Neuronal stem cell (in vitro differentiated cells): ENCODE measurements at places on chromosomes 7 and 10.

DNA sequence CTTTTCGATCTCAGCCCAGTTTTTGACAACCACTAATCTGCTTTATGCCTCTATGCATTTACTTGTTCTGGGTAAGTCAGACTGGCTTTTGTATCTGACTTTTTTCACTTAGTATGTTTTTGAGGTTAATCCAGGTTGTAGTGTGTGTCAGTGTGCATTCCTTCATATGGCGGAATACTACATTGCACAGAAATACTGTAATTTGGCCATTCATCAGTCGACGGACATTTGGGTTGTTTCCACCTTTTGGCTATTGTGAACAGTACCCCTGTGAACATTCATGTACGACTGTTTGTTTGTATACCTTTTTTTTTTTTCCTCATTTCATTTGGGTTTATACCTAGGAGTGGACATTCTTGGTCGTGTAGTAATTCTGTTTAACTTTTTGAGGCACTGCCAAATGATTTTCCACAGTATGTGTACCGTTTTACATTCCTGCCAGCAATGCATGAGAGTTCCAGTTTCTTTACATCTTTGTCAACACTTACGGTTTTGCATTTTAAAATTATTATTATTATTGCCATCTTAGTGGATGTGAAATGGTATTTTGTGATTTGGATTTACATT lies 57.4 kb downstream of the MKLN1 start:
- H3K4me1 ChIP-seq, result no peaks in the 10 kb centered on the region
- no peaks in the 10 kb centered on the region for H3K27me3 ChIP-seq
- no peak for DNase-seq
- no peaks in the 10 kb centered on the region for H3K36me3 ChIP-seq

- H3K4me3 ChIP-seq, result peak overlapping the region; percentile 92
- H3K36me3 ChIP-seq, result peaks cover 10% of the 10 kb centered on the region
- H3K27me3 ChIP-seq, result no peaks in the 10 kb centered on the region
- H3K27ac ChIP-seq, result no peak overlapping the region
Measured at GRCh38 chr10:72353965-72354355, 759 bp downstream of the DNAJB12 start.

DNA sequence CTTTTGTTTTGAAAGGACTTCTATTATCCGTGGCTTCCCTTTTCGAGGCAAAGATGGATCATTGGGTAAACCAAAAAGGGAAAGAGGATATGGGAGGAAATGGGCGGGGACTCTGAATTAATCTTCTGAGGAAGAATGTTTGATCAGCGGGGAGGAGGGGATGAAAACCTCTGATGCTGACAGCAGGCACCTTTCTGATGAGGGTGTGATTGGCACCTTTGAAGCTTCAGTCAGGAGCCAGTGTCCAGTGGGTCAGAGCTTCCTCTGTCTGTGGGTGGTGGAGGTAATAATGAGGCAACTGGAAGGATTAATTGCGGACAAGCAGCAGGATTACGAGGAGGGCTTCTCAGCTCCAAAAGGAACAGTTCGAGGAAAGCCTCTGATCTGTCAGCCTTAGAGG lies 877.6 kb downstream of the LRMDA start:
- no peaks in the 10 kb centered on the region for H3K36me3 ChIP-seq
- DNase-seq, result no peak
- H3K27me3 ChIP-seq, result no peaks in the 10 kb centered on the region
- H3K27ac ChIP-seq, result no peak overlapping the region
- H3K4me3 ChIP-seq, result no peak overlapping the region

- no peak overlapping the region for H3K4me3 ChIP-seq
- no peaks in the 10 kb centered on the region for H3K4me1 ChIP-seq
- H3K27me3 ChIP-seq, result no peaks in the 10 kb centered on the region
- no peak for DNase-seq
- H3K36me3 ChIP-seq, result no peaks in the 10 kb centered on the region
- no peak overlapping the region for H3K27ac ChIP-seq
Measured at GRCh38 chr7:52320610-52321009, 714.8 kb upstream of the POM121L12 start.

GRCh38 chr7:108358553-108358952 lies 97.7 kb downstream of the NRCAM start:
- no peaks in the 10 kb centered on the region for H3K4me1 ChIP-seq
- peaks cover 3% of the 10 kb centered on the region for H3K36me3 ChIP-seq
- no peaks in the 10 kb centered on the region for H3K27me3 ChIP-seq

- no peaks in the 10 kb centered on the region for H3K27me3 ChIP-seq
- H3K27ac ChIP-seq, result peak overlapping the region; percentile 23
- no peak for DNase-seq
- peaks cover 5% of the 10 kb centered on the region for H3K4me1 ChIP-seq
Measured at GRCh38 chr7:38781991-38782390, 127.0 kb downstream of the VPS41 start.

DNA sequence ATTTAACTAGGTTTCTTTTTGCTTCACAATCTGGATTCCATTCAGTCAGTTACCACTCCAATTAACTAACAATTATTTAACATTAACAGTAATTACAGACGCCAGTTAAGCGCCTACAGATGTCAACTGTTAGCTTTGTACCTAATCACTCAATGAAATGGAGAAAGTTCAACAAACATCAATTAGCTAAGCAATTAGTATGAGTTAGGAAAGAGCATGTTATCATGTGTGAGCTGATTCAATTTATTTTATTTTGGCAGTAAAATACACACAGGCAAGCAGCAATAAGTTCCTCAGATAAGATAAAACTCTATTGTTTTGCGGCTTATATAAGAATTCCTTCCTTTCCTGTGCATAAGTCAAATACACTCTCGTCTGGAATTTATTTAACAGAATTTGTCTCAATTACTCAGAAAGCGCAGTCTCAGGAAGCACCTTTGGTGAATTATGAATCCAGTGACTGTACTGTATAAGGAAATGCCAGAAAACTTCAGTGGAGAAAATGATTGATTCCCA lies 427.1 kb upstream of the GALNT17 start:
- no peak overlapping the region for H3K27ac ChIP-seq
- no peak for DNase-seq
- no peaks in the 10 kb centered on the region for H3K36me3 ChIP-seq
- H3K4me3 ChIP-seq, result no peak overlapping the region
- H3K4me1 ChIP-seq, result peaks cover 21% of the 10 kb centered on the region

- H3K4me1 ChIP-seq, result no peaks in the 10 kb centered on the region
- no peaks in the 10 kb centered on the region for H3K36me3 ChIP-seq
- H3K27me3 ChIP-seq, result no peaks in the 10 kb centered on the region
- no peak overlapping the region for H3K4me3 ChIP-seq
- H3K27ac ChIP-seq, result no peak overlapping the region
Measured at GRCh38 chr10:93138113-93138870, 64.6 kb downstream of the CYP26A1 start.

- no peak for DNase-seq
- H3K36me3 ChIP-seq, result peaks cover 55% of the 10 kb centered on the region
- no peak overlapping the region for H3K4me3 ChIP-seq
- H3K27me3 ChIP-seq, result no peaks in the 10 kb centered on the region
Measured at GRCh38 chr10:71829171-71829570, 21.9 kb downstream of the PSAP start.
